ENCODE measurements at places on chromosomes 13 and 19. TPM values are rescaled to one million over a fixed set of nuclear protein-coding genes. Genes with fewer than 3 reads are reported as not detected.

LGALS14 gene
- not detected for polyA plus RNA-seq

SYNGR4 gene
- not detected for polyA plus RNA-seq

C19orf18 gene
- 0.08 TPM for polyA plus RNA-seq

DNA sequence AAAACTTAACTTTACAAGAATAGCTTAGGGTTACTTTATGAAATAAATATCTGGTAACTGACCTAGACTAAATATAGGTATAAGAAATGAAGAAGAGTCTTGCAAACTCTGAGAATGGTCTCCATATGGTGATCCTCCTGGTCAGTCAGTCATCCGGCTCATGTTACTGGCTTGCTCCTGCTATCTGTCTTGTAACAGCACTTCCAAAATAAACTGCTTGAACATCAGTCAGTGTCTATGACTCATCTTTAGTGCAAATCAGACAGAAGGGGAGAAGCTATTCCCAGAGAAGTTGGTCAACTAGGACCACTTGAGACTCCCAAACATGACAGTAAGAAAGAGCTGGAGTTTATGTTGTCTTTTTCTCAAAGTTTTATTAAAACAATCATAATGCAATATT is 1550.9 kb downstream of the PCDH9 start:
- no peak for DNase-seq

DNA sequence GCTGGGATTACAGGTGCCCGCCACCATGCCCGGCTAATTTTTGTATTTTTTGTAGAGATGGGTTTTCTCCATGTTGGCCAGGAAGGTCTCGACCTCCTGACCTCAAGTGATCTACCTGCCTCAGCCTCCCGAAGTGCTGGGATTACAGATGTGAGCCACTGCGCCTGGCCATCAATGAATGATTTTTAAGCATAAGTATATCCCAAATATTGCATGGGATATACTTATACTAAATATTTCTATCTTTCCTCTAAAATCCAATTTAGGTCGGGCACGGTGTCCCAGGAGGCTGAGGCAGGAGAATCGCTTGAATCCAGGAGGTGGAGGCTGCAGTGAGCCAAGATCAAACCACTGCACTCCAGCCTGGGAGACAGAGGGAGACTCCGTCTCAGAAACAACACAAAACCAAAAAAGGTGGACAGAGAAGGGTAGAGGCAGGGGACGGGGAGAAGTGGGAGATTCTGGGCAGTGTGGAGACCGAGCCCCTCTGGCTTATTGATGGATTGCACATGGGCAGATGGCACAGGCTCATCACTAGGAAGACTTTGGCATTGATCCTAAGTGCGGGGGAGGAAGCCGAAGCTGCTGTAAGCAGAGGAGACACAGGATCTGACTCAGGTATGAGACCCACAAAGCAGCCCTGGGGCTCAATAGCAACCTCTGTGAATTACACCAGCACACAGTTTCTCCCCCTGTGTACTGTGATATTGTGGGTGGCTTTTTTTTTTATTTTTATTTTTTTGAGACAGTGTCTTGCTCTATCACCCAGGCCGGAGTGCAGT is 13.5 kb downstream of the ARRDC5 start:
- DNase-seq: peak; percentile 95

GRCh38 chr19:44848812-44849447 is 2.8 kb downstream of the NECTIN2 start:
- DNase-seq: no peak

DNA sequence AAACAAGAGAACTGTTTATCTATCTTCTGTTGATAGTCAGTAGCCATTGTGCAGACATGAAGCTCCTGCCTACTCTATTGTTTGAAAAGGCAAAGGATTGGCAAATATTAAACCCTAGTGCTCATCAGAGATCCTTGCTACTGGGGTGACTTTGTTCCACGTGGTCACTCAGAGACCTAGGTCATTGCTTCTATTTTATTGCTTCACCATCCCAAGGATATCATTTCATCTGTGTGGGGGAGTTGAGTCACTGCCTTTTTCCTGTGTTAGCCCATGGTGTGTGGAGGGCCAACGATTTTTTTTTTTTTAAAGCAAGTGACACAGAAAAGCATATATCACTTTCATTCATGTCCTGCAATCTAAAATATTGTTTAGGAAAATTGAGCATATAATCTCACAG is 254.1 kb upstream of the RXFP2 start:
- DNase-seq: no peak

- DNase-seq: no peak
Observed at GRCh38 chr13:110218581-110219201, 88.3 kb downstream of the COL4A1 start.

GRCh38 chr13:50078895-50079654 is 63.8 kb downstream of the KCNRG start:
- peak; percentile 13 for DNase-seq

DNA sequence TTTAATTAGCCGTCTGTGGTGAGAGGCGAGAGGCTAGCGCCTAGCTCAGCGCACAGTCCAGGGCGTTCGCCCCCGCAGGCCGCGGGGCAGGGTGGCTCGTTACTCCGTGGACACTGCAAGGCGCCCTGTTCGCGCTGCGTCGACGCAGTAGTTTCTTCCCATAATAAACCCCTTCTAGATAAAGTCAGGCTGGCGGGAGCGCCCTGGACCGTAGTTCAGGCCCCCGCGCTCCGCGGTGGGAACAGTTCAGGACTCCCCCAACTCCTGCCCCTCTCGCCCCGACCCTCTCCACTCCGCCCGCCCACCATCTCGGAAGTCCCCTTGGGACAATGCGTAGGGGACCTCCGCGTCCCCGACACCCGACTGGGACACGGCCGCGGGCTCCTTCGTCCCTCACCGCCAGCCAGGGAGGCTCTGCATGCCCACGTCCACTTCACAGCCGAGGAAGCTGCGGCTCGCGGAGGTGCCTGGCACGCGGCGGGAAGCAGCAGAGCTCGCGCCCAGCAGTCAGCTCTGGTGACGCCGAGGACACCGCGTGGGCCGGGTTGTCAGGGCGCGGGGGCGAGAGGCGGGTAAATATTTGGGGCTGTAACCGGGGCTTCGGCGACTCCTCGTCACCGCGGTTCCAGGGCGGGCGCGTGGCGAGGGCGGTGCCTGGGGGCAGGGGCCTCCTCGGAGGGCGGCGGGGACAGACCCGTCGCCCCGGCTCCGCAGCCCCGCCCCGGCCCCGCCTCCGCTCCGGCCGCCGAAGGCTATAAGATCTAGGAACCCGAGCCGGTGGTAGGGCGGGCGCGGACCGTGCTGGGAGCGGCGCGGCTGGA is at the start of gene RGCC:
Gene RGCC, plus strand, starts transcription at position 783 of the 821 bp plus-strand sequence. CDS start 158 bp downstream, outside the sequence.
- DNase-seq: peak; percentile 60

DNA sequence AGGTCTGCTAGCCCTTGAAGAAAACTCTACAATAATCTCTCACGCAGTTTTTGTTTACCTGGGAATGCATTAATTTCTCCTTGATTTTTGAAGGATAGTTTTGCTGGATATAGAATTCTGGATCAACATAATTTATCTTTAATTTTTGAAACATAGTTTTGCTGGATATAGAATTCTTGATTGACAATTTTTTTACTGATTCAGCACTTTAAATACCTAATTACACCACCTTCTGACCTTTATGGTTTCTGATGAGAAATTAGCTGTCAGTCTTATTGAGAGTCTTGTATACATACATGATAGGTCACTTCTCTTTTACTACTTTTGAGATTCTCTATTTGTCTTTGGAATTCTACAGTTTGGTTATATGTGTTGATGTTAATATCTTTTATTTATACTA is 741.6 kb downstream of the FGF9 start:
- no peak for DNase-seq

DNA sequence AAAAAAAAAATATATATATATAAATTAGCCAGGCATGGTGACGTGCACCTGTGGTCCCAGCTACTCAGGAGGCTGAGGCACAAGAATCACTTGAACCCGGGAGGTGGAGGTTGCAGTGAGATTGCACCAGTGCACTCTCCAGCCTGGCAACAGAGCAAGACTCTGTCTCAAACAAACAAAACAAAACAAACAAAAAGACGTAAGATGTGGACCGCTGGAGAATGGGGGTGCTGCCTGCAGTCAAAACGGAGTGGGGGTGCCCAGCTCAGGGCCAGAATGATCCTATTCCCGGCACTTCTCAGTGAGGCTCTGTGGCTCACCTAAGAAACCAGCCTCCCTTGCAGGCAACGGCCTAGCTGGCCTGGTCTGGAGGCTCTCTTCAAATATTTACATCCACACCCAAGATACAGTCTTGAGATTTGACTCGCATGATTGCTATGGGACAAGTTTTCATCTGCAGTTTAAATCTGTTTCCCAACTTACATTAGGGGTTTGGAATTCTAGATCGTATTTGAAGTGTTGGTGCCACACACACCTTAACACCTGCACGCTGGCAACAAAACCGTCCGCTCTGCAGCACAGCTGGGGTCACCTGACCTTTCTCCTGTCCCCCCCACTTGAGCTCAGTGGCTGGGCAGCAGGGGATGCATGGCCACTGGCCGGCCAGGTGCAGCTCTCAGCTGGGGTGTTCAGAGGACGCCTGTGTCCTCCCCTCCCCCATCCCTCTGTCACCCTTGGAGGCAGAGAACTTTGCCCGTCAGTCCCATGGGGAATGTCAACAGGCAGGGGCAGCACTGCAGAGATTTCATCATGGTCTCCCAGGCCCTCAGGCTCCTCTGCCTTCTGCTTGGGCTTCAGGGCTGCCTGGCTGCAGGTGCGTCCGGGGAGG is at the start of gene F7:
Gene F7, plus strand, starts transcription at position 760 of the 889 bp plus-strand sequence. Its CDS starts 51 bp downstream, at position 811.
- no peak for DNase-seq

DNA sequence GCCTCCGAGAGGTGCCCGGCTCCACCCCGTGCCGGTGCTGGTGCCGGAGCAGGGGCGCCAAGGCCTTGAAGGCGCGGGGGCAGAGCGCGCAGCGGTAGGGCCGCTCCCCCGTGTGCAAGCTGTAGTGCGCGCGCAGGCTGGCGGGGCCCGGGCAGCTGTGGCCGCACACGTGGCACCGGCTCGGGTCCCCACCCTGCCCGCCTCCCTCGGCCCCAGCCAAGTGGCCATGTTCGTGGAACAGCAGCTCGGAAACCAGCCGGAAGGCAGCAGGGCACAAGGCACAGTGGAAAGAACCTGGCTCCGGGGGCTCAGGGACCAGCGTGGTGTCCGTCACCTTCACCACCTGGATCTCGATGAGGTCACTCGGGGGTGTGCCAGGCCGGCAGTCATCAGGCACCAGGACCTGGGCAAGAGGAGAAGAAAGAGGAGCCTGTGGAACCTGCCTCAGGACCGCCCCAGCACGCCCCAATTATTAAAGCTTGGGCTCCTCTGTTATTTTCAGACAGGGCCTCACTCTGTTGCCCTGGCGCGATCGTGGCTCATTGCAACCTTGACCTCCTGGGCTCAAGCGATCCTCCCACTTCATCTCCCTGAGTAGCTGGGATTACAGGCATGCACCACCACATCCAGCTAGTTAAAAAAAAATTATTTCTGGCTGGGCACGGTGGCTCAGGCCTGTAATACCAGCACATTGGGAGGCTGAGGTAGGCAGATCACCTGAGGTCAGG is 2.0 kb downstream of the ZNF784 start:
- no peak for DNase-seq

DNA sequence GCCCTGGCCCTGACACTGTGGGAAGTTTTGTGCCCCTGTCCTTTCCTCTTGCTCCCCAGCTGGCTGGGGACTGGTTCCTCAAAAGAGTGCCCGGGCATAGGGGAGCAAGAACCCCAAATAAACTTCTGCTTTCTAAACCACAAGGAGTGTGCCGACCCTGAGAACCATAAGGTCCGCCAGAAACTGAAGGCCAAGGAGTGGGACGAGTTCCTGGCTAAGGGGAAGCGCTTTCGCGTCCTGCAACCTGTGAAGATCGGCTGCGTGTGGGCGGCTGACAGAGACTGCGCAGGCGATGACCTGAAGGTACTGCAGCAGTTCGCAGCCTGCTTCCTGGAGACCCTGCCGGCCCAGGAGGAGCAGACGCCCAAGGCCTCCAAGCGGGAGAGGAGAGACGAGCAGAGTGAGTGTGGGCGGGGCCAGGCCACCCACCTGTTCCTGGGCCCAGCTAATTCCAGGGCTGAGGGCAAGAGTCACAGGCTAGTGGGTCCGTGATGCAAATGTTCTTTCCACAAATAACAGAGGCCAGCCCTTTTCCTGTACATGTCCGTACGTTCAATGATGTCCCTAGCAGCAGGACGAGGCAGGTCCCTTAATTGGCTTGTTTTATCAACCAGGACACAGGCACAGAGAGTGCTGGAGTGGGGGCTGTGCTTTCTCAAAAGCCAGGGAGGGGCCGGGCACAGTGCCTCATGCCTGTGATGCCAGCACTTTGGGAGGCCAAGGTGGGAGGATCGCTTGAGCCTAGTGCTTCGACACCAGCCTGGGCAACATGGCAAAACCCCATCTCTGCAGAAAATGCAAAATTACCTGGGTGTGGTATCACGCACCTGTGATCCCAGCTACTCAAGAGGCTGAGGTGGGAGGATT is 25.6 kb downstream of the UBXN6 start:
- no peak for DNase-seq

All from mammary epithelial cell (primary cell).